ENCODE measurements at places on chromosomes 7 and 10.

DNA sequence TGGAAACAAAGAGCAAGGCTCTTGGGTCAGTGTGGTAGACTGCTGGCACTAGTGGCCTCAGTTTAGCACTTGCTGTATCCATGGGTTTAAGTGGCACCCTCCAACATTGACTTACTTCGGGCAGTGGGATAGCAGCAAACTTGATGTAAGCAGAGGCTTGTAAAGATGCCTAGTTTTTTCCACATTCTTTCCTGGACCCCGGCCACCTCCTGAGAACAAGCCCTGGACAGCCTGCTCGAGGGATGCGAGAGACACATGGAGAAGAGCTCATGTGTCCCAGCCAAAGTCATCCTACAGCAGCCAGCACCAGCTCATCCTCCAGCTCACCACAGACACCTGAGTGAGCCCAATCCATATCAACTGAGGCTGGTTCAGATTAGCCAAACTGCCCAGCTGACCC, 142.7 kb upstream of the PCBD1 start:
- no peak for DNase-seq

GRCh38 chr7:50303335-50304128, 984 bp upstream of the IKZF1 start:
- DNase-seq: no peak

GRCh38 chr10:128979405-128979804, 487.6 kb upstream of the MGMT start:
- no peak for DNase-seq

- DNase-seq: no peak
Observed at GRCh38 chr10:132444877-132445351, 47.9 kb downstream of the PWWP2B start.

- no peak for DNase-seq
Observed at GRCh38 chr10:62000037-62000603, 98.6 kb downstream of the ARID5B start.

- DNase-seq: no peak
Observed at GRCh38 chr10:53754596-53755250, 982.1 kb upstream of the MBL2 start.

DNA sequence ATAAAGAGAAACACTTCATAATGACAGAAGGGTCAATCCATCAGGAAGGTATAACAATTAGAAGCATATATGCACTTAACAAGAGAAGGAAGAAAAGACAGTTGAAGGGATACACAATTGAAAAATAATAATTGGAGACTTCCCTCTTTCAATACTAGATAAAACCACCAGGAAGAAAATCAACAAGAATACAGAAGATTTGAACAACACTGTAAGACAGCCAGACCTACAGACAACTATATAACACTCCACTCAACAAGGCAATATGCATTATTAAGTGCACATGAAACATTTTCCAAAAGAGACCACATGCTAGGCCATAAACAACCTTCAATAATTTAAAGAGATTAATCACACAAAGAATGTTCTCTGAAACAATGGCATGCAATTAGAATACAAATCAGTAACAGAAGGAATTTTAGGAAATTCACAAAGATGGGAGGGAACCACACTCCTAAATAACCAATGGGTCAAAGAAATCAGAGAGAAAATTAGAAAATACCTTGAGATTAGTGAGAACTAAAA, 35.1 kb downstream of the ZNF438 start:
- DNase-seq: no peak

GRCh38 chr7:24836084-24836483, 78.8 kb upstream of the GSDME start:
- DNase-seq: no peak

DNA sequence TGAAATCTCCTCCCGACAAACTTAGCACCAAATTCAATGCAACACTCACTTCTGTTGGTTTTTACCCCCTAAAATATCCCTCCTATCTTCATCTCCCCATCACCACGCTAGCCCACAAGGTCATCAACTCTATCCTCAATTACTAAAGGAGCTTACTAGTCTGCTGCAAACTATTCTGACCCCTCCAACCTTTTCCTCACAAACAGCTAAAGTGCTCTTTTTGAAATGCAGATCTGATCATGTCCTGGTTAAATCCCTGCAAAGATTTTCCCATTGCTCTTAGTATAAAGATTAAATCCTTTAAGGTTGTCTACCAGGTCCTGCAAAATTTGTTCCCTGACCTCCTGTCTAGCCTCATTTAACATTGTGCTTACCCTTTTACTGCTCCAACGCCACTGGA, 8.6 kb downstream of the SGCE start:
- DNase-seq: no peak

DNA sequence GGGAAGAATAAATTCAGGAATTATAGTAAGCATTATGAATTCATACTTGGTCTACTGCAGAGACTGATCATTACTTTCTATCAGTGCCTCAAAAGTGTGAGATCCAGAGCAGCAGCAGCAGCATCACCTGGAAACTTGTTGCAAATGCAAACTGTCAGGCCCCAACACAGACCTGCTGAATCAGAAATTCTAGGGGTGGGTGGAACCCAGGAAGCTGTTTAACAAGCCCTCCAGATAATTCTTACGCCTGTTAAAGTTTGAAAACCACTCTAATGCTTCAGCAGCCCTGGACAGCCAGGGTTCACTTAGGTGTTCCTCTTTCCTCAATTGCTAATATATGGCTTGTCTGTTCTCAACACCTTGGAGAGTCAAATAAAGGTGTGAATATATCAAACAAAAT, 19.5 kb downstream of the CACUL1 start:
- no peak for DNase-seq

Measured in NCI-H1417 treated with DMSO at 0.1 percent for 48 hours (cell line).